Activated T-helper 1 cell treated with anti-CD3 and anti-CD28 coated beads, Interleukin-12 subunit alpha, Interleukin-12 subunit beta, Interleukin-2, Interleukin-4 antibody, amounts not matched to agents 30 ng/mL and 10 ng/mL and 1 ng/mL, durations not matched to agents 14 hours and 24 hours and 36 hours (primary cell): ENCODE measurements at places on chromosomes 5 and 9. TPM values are rescaled to one million over a fixed set of nuclear protein-coding genes. Genes with fewer than 3 reads are reported as not detected.

SPINK6 gene
- total RNA-seq = not detected in 2 replicates

GRCh38 chr5:169416583-169417196 is 115.8 kb upstream of the SLIT3 start:
- no peak for DNase-seq

DNA sequence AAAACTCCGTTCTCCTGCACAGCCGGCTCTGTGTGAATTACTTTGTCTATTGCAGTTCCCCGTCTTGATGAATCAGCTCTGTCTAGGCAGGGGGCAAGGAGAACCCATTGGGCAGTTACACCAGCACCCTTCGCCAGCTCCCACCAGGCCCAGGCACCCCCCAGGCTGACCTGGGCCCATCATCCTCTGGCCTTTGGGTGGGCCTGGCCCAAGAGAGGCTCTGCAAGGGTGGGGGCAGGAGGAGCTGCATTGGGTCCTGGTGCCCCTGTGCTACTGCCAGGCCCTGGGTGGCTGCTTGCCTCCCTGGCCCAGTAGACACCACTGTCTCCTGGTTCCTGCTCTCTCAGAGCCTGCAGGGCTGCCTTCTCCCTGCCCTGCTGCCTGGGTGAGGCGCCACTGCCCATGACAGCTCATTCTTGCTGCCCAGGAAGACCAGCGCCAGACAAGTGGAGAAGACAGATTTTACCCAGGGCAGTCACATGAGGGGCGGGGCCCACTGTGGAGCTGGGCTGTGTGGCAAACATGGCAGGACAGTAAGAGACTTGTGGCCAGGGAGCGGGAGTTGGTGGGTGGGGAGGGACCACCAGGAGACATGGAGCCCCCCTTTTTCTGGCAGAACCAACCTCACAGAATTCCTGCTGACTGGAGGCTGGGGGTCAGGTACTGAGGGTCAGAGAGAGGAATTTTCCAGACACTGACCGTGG is 67.2 kb downstream of the MRPL36 start:
- DNase-seq = no peak

RAD17 gene
- total RNA-seq = 22.0 and 26.9 TPM in 2 replicates
